ENCODE measurements at places on chromosomes 11 and 22.
A peak's percentile ranks its signal among the peaks of the same experiment; 100 is the strongest.

GRCh38 chr11:32962016-32962415 lies 53.7 kb upstream of the DEPDC7 start:
- no peak for DNase-seq

- DNase-seq = no peak
Observed at GRCh38 chr11:130483124-130483523, 34.7 kb downstream of the ADAMTS15 start.

- DNase-seq = no peak
Observed at GRCh38 chr11:24478718-24479117, 18.1 kb upstream of the LUZP2 start.

DNA sequence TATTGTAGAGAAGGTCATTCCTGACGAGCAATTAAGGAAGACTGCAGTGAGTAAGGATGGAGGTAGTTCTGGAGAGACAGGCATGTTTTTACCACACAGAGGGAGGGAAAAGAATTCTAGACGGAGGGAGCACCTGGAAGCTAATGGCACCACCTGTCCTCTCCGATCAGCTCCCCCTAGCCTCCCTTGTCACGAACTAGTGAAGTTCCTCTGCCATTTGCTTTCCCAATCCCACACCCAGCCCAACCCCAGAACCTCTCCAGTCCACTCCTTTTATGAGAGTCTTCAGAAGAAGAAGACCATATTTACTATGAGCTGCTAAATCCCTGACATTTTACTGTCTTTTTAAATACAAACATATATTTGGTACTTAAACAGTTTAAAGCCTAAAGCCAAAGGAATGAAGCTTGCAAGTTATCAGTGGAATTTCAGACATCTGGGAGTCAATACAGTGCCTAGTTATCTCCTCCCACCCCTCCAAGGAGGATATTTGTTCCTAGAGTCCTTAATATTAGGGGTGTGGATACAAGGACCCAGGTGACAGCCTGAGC lies 46.1 kb upstream of the HSPA8 start:
- no peak for DNase-seq

DNA sequence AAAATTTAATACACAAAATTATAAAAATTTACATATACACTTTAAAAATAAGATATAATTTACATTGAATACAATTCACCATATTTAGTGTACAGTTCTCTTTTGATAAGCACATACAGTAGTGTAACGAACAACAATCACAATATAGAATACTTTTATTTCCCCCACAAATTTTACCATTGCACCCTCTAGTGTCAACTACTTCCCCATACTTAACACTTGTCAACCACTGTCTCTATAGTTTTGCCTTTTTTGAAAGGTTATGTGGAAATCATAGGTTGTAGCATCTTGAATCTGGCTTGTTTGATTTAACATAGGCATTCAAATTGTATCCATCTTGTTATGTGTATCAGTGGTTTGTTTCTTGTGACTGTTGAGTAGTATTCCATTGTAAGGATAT lies 21.3 kb upstream of the PANX1 start:
- DNase-seq = no peak

GRCh38 chr11:69310351-69310750 lies 16.4 kb downstream of the MYEOV start:
- no peak for DNase-seq

DNA sequence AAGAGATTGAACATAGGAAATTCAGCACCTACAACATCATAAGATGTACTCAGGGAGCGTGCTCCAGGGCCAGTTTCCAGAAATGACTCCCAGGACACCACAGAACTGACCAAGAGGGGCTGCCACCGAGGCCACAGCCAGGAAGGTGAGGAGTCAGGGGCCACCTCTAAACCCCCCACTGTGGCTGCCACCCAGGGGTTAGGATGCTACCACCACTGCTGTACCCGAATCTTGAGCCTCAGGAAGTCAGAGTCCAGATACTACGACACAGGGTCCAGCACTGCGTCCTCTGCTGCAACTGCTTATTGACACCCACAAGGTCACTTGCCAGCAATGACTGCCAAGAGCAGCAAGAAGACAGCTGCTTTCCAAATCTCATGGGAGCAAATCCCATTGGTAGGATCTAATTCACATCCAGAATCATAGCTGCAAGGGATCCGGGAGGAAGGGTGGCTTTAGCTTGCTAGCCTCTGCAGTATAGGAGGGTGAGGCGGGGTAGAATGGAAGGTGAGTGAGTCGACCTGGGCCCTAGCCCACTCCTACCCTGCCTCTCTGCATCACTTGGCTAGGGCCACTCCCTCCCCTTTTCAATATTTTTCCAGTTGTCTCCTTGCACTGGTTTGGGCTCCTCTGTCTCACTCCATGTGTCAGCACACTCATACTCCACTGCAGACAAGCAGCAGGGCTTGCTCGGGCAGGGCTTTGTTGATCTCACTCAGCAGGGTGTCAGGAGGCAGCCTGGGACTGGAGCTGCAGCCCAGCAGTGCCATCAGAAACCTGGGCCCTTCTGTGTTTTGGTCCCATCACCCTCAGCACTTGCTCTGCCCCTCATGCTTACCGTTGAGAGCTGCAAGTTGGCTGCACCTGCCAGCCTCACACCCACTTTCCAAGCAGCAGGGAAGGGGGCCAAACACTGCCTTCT lies 18.1 kb upstream of the CYTH4 start:
- no peak for DNase-seq

GRCh38 chr11:9533736-9534473 lies 39.6 kb upstream of the WEE1 start:
- DNase-seq = no peak

- DNase-seq = no peak
Observed at GRCh38 chr22:40412441-40412840, 42.0 kb downstream of the SGSM3 start.

DNA sequence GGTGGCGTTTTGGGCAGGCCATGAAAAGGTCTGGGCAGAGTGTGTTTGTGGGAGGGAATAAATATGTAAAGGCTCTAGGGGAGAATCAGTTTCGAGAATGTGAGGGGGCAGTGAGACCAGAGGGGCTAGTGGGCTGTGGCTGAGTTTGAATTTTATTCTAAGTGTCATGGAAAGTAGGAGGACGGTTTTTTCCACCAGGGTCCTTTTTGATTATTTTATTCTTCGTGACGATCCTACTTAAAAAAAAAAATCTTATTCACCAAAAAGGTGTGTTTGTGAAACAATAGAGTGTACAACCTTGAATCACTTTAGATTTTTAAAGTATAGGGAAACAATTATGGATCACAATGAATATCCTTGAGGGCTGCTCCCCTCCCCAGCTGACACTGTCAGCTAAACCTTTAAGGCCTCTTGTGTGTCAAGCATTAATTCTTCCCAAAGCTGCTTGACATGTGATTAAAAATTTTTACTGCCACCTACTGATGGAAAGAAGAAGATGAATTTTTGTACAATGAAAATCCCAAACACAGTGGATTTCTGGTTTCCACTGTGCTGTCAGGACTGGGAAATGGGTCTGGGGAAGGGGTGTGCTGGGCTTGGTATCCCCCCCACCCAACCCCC lies 107.5 kb upstream of the OR4B1 start:
- peak; percentile 29 for DNase-seq

DNA sequence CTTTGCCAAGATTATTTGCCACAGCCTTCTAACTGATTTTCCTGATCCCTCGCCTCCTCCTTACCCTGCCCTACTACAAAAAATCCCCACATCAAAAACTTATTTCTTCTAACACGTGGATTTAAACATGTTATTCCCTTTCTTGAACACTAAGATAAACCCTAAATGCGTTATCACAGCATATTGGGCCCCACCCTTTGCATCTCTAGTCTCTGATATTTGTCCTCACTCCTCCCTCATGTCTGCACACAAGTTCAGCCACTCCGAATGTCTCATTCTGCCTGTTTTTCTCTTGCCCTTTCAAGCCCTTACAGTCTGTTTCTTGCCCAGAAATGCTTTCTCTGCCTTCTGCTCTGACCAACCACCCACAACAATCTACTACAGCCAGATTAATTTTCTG lies 10.6 kb upstream of the ACER3 start:
- DNase-seq = no peak

GRCh38 chr11:86116386-86116726 lies 47.5 kb upstream of the PICALM start:
- DNase-seq = no peak

DNA sequence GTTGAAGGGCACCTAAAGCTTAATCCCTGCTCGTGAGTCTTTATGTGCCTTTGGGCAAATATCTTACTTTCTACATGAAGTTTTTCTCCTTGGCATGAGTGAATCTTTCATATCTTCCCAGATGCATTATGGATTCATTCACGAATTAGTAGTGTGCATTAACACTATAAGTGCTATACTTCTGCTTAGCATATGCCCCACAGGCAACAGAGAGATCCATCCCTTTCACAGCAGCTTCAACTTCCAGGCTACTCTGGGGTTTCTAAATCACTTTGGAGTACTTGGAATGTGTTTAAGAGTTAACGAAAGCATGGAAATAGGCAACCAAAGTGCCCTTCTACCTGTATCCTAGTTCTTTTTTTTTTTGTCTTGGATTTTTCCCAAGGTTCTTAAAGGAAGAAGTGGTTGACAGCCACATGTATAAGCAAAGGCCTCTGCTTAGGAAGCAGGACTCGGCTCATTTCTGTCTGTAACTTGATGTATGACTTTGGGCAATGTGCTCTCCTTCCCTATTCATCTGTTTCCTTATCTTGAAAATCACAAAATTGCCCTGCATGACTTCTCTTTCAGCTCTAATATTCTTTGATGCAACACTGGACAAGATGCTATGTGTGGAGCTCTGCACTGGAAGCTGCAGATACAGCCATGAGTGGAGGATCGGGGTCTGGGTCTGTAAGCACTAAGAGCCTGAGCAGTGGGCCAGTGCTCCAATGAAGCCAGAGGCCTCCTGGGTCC lies 54.5 kb upstream of the ME3 start:
- DNase-seq = no peak

DNA sequence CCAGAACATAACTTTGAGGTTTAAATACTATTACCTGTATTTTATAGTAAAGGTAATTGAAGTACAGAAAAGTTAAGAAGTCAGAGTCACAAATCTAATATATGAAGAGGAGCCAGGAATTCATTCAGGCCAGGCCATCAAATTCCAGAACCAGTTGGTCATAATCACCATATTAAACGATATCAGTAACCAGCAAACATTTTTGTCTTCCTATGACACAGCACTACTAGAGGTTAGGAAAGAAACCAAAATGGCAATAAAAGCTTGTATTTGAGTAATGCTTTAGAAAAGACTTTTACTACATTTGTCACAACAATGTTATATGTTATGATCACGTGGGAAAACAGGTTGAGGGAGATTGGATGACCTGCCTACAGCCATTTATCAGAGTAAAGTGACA lies 62.2 kb downstream of the DKK3 start:
- DNase-seq = no peak

DNA sequence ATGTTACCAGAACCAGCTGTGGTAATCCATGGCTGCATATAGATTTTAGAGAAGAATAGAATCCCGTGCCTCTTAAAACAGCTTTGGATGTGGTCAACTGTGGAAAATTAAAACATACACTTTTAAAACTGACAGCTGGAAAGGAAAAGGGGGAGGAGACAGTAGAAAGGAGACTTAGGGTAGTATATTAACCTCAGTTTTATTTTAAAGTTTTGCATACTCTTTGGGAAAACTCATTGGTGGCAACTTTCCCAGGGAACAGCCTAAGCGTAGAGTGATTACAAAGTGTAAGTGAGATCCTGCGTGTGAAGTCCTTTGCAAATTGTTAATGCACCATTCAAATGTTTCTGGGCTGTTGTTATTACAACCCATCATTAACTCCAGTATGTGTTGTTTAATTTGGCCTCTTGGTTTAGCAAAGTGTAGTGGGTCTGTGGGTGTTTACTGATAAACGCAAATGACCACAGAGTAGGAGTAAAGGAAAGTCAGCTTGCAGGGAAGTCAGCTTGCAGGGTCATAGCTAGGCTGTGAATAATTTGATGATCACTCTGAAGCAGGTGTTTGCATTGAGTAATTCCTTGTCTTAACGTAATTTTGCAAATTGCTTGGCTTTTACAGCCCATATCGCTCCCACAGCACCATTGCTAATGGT lies 88.0 kb upstream of the DBX1 start:
- DNase-seq = no peak

- no peak for DNase-seq
Observed at GRCh38 chr11:122440811-122441665, 214.5 kb upstream of the UBASH3B start.

DNA sequence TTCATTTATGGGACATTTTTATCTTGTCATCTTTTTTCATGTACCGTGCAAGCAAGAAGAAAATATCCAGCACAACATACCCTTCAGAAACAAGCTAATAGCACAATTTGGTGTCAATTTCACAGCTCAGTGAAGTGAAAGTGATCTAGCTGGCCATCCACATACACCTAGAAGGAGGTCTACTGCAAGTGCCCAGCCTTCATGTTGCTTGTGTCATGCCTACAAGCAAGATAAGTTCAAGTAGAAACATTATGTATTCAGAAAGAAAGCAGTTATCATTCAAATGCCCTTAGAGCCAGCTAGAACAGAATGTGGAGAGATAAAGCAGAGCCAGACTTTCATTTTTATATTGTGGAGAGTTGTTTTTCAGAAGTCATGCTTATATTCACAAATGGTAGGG lies 325.7 kb upstream of the PITPNB start:
- no peak for DNase-seq

DNA sequence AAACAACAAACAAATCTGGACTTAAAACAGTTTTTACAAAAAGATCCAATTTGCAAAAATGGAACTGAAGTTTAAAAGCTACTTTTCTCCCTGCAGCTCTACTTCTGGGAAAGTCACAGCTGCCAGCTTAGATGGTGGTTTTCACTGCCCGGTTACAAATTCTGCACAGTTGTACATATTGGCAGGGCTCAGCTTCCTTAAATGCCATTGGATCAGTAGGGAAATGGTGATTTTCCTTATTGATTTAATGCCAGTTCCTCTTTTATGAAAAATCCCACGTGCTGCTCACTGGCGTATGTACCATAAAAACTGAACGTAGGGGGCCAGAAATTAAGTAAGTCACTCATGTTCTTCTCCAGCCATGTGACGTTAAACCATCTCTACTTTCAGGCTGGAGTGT lies 22.8 kb downstream of the GRAP2 start:
- DNase-seq = no peak

Data from HS-5 (cell line).